ENCODE measurements at places on chromosomes 7 and 10. TPM values are rescaled to one million over a fixed set of nuclear protein-coding genes. Genes with fewer than 3 reads are reported as not detected.

GLRX3 gene
- 175 TPM for total RNA-seq

WDFY4 gene
- total RNA-seq: not detected

DNA sequence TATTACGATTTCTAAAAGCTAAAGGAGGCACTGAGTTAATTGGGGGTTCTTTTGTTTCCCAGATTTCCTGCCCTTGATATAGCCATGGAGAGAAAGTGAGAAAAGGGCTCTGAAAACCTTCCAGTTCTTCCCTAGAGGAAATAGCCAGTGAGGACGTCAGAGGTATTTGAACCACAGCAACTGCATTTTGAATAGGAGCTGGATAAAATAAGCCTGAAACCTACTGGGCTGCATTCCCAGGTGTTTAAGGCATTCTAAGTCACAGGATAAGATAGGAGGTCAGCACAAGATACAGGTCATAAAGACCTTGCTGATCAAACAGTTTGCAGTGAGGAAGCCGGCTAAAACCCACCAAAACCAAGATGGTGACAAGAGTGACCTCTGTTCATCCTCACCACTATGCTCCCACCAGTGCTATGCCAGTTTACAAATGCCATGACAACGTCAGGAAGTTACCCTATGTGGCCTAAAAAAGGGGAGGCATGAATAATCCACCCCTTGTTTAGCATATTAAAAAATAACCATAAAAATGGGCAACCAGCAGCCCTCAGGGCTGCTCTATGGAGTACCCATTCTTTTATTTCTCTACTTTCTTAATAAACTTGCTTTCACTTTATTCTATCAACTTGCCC lies 85.1 kb upstream of the FRMD4A start:
- no peak for DNase-seq

DNA sequence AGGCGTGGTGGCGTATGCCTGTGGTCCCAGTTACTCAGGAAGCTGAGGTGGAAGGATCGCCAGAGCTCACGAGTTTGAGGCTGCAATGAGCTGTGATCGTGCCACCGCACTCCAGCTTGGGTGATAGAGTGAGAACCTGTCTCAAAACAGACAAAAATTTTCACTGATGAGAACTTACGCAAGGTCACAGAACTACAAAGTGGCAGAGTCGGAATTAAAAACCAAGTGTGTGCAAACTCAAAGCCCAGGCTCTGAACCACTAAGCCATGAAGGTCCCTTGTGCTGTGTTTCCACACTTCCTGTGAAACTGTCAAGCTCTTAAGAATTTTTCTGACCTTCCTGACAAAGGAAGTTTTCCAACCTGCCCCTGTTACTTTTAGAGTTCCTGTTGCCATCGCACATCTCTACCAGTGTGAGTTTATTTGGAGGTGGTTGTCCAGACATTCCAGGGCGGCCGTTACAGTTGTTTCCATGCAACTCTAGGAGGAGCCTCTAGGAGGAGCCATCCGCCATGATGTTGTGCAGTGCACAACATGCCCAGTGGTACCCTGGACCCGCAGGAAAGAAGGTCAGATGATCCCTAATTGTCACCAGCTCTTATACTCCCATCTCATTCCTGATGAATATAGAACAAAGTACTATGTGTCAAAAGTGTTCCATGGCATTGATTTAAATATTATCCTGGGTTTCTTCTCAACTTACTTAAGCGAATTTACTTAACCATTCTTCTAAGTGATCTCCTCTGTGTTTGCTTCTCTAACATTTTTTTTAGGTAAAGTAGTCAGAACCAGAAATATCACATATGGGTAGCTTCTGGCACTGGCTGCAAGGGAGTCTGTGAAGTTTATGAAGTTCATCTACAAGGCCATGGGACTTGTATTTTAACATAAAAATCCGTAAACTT lies 49.0 kb upstream of the LYZL1 start:
- DNase-seq: no peak

DNA sequence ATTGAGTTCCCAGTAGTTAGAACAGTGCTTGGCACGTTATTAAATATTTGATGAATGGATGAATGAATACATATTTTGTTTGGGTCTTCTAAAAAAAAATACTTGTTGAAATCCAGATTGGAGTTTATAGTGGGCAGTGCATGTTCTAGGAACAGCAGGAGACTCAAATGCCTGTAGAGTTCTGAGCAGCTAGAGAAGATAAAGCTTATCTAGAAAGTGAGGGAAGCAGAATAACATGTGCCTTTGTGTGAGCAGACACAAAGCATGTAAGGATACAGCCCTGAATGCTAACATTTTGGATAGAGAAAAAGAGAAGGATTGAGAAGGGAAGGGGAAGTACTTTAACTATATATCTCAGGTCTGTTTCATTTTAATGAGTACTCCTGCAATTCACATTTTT lies 71.9 kb downstream of the SRI start:
- no peak for DNase-seq

DNA sequence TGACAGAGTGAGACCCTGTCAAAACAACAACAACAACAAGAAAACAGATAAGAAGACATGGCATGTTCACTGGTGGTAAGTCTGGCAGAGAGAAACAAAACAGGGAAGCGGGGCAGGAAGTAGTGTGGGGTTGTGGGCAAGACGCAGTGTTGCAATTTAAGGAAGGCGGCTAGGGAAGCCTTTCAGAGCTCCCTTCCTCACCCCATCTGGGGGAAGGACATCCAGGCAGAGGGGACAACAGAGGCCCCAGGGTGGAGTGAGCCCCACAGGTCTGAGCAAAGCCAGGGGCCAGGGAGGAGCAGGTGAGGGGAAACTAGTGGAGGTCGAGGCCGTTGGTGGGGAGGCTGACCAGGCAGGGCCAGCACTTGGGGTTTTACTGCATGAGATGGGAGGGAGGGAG lies 16.8 kb downstream of the LAT2 start:
- no peak for DNase-seq

- DNase-seq: no peak
Measured at GRCh38 chr7:16202303-16202702, 219.0 kb downstream of the CRPPA start.

DNA sequence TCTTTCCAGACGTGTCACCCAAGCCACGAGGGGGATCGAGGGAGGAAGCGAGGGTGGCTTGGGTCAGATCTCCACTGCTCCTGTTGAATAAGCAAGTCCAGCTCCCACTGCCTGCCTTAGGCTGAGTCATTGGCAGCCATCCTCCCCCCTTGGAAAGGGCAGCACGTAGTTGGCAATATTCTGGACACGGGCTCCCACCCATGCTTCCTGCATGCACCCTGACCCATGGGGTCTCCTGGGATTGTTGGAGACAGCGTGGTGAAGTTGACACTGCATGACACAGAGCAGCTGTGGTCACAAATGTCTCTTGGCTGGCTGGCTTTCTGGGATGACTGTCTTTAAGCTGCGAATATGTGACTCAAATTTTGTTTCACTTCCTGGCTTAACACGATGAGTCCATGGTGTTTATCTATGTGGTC lies 11.2 kb downstream of the BTBD16 start:
- DNase-seq: no peak

GRCh38 chr10:91287276-91287675 lies 66.8 kb downstream of the PCGF5 start:
- DNase-seq: no peak

- peak; percentile 96 for DNase-seq
Measured at GRCh38 chr7:130363026-130363847, 17.1 kb upstream of the CPA1 start.

DNA sequence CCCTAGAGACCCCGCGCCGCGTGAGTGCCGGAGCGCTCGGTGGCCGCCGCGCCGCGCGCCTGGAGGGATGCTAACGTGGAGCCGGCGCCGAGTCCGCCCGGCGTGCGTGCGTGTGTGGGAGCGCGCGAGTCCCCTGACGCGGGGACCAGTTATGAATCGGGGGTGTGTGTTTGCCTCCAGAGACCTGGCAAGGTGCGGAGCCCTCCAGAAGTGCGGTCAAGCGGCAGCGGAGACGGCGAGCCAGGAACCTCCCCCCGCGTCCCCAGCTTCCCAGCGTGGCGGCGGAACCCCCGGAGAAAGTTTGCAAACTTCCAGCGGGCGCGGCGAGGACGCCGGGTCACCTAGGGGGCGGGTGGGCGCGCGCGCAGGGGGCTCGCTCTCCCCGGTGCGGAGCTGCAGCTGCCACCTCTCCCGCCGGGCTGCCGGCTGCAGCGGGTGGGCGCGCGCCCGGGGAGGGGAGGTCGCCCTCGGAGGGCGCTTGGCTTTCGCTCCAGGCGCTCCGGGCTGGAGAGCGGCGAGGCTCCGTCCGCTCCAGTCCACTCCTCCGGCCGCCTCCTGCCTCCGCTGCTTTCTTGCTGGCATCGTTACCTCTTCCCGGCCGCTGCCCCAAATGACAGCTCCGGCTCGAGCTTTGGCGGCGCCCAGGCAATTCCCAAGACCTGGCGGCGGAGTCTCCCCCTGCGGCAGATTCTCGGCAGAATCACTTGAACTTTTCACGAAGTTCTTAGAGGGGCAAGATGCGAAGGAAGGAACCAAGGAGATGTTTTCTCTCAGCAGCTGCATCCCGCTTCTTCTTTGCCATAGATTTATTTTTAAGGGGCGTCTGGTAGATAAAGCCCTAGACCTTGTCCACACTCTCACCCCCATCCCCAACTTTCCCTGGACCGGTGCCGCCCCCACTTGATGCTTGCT lies 2.3 kb upstream of the CREB5 start:
- DNase-seq: no peak

- no peak for DNase-seq
Measured at GRCh38 chr7:101299511-101300464, 21.8 kb downstream of the IFT22 start.
